ENCODE measurements at places on chromosomes 6 and 20.

GRCh38 chr6:37049758-37050044 is 44.2 kb downstream of the FGD2 start:
- no peak for DNase-seq

GRCh38 chr6:2517855-2518473 is 232.8 kb downstream of the MYLK4 start:
- DNase-seq: no peak

- no peak for DNase-seq
Measured at GRCh38 chr6:137973201-137973600, 106.1 kb downstream of the TNFAIP3 start.

DNA sequence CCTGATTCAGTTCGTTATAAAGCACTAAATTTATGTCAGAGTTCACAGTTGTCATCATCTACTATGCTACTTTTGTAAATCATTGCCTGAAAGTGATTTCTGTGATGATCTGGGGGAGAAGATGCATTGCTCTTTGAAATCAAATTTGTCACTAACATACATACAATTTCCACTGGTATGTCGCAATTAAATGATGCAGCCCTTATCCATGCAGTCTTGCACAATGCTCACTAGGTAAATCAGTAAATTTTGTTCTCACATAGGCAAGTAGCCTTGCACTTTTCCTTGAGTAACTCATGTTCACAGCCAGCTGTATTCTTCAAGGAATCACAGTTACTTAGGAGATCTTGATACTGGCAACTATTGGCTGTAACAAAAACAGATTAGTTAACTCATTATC is 20.8 kb downstream of the CRISP2 start:
- no peak for DNase-seq

DNA sequence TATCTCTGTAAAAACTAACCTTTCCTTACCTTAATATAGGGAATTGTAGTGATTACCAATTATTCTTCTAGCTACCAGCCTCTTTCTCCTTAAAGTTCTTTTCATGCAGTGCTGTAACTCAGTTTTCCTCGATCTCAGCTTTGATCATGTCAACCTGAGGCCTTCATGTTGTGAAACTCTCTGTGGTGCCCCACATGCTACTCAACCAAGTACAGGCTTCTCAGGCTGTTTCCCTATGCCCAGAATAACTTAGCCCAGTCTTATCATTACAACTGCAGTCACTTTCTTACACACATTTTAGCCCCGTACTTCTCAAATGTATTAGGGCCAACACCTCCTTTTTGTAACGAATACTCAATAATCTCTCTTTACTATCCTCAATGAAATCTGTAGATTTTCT is 90.1 kb upstream of the SUPT3H start:
- no peak for DNase-seq

All from stimulated activated CD8-positive, alpha-beta memory T cell treated with anti-CD3 and anti-CD28 coated beads, Interleukin-2, amount 100 ng/mL, for 48 hours (primary cell).